Stimulated activated CD8-positive, alpha-beta memory T cell treated with anti-CD3 and anti-CD28 coated beads, Interleukin-15, amount 100 ng/mL, for 1 hour (primary cell): ENCODE measurements at places on chromosomes 1 and 21.

- no peak for DNase-seq
These were observed 45.1 kb downstream of the LUZP1 start for GRCh38 chr1:23123528-23123927.

DNA sequence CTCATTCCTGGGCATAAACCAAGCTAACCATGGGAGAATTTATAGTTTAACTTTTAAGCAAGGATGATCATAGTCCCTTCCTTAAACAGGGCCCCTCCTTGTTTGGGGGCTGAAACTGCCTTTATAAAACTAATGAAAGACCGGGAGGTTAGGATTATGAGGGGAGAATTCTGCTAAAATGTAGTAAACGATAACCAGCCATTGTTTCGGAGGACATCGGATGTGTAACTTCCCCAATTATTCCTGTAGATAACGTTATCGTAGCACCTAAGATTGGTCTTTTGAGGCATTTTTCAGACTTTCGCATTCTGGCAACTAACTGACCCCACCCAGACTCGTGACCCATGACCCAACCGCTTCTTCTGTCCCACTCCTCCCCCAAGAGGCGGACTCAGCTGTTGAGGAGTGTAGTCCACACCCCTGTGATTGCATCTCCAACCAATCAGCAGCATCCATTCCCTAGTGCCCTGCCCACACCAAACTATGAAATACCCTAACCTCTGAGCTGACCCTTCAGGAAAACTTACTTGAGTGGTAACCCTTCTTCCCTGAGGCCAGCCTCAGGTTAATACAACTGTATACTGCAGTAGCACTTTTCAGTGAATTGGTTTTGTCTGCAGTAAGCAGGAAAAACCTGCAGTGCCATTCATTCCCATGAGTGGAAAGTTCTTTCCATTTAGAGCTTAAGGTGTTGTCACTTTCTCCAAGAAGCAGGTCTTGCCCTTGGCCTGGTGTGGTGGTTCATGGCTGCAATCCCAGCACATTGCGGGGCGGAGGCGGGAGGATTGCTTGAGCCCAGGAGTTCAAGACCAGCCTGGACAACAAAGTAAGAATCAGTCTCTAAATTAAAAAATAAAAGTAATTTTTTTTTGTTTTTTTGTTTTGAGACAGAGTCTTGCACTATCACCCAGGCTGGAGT lies 823 bp upstream of the SYF2 start:
- no peak for DNase-seq

DNA sequence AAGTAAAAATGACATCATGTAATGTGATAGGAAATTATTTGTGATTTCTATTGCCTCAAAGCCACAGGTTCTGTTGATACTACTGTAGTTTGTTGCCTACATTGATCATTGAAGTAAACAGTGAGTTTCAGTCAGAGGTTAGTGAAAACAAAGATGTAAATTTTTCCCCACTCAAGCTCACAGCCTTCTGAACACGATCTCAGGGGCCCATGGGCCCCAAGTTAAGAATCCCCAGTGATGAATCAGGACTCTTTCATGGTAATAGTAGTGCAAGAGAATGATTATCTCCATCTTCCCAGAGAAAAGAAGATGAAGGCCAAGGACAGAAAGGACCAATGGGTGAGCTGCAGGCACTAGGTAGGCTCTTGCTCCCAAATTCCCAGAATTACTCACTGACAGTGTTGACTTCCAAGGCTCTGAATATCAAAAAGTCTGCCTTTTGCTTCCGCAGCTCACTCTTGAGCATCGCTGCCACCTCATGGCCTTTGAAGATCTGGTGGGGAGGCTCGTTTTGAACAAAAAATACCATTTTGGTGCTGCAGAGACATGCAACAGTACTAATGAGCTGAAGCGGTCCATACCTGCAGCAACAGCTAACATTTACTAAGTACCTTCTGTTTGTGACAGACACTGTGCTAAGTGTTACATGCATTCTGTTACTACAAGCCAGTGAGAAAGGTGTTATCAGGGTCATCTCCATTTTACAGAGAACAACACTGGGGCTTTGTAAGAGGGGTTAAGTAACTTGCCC lies 113.3 kb downstream of the KIAA0319L start:
- DNase-seq: no peak

- no peak for DNase-seq
These were observed 48.3 kb upstream of the TDRD10 start for GRCh38 chr1:154453574-154454352.

- DNase-seq: no peak
These were observed 138.3 kb downstream of the PGBD5 start for GRCh38 chr1:230287674-230288315.

- no peak for DNase-seq
These were observed 184.4 kb downstream of the SIPA1L2 start for GRCh38 chr1:232445361-232446106.

DNA sequence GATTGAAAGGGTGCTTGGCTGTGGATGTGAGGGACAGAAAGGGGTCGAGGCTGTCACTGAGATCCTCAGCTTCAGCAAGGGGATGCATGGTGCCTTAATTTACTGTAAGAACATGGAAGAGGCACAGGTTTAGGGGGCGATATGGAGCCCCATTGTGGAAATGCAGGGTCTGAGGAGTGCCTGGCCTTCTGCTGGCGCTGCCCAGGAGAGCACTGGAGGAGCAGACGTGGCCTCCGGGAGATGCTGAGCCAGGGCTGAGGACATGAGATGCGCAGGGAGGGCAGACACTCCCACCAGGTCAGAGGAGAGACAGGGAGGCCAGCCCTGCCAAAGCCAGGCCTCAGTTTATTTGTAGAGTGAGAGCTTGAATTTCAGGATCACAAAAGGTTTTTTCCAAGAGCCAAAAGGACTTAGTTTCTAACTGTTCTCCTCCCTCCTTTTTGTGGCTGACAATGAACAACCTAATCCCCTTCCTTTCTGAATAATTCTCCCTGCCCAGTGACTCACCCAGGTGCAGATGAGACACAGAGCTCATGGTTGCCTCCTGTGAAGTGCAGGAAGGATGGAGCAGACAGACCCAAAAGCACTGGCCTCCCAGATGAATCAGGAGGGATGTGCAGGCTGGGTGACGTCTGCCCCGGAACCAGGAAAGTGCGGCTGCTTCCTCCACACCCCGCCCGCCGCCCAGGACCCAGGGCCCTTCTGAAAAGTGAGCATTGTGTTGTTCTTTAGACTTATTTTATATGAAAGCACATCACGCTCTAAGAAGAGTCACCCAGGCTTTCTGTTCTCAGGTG lies 73.0 kb upstream of the TMPRSS2 start:
- no peak for DNase-seq

GRCh38 chr1:116948642-116949041 lies 38.9 kb downstream of the PTGFRN start:
- DNase-seq: no peak

- DNase-seq: no peak
These were observed 22.7 kb upstream of the SFT2D2 start for GRCh38 chr1:168202941-168203654.

DNA sequence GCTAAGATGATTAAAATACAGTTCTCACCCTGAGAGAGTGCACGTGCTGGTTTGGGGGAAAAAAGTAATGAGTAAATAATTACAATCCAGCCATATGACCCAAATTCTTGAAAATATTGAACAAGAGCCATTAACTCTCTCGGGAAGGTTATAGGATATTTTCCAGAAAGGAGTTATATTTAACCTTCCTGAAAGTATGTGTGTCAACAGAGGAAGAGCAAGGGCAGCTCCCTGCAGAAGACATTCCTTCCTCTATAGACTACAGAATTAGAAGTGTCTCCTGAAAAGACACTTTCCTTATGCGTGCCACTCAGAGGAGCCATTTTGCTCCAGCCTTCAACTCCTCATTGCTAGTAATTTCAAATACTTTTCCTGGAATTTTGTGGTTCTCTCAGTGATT lies 648.7 kb downstream of the USP25 start:
- no peak for DNase-seq

- no peak for DNase-seq
These were observed 272.1 kb upstream of the C1orf87 start for GRCh38 chr1:60345621-60346020.

- no peak for DNase-seq
These were observed 23.0 kb downstream of the IVNS1ABP start for GRCh38 chr1:185293967-185294542.

GRCh38 chr21:28151758-28152157 lies 840.9 kb downstream of the LTN1 start:
- DNase-seq: no peak

GRCh38 chr1:33133478-33134105 lies 48.3 kb downstream of the TRIM62 start:
- DNase-seq: no peak

GRCh38 chr1:233379869-233380438 lies 52.4 kb downstream of the MAP3K21 start:
- DNase-seq: no peak

- no peak for DNase-seq
These were observed 140.3 kb downstream of the FOXD2 start for GRCh38 chr1:47578026-47578720.

GRCh38 chr1:9782116-9782751 lies 41.5 kb downstream of the CLSTN1 start:
- DNase-seq: no peak

DNA sequence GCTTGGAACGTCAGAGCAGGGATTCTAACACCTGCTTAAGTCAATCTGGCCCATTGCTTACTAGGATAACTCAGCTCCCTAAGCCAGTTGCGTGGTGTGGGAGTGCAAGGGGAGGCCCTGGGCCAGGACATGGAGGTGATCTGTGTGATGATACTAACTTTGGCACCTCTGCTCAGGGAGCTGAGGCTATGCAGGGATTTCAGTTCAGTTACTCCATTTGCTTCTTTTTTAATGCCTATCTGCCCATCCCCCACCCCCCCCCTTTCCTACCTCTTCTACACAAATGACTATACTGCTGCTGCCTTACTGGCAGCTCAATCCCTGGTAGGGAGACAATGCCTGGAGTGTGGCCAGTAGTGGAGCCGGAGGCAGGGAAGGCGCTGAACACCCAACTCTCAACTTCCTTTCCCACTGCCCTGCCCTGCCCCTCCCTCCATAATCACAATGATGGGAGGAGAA lies 19.5 kb downstream of the INKA2 start:
- no peak for DNase-seq

DNA sequence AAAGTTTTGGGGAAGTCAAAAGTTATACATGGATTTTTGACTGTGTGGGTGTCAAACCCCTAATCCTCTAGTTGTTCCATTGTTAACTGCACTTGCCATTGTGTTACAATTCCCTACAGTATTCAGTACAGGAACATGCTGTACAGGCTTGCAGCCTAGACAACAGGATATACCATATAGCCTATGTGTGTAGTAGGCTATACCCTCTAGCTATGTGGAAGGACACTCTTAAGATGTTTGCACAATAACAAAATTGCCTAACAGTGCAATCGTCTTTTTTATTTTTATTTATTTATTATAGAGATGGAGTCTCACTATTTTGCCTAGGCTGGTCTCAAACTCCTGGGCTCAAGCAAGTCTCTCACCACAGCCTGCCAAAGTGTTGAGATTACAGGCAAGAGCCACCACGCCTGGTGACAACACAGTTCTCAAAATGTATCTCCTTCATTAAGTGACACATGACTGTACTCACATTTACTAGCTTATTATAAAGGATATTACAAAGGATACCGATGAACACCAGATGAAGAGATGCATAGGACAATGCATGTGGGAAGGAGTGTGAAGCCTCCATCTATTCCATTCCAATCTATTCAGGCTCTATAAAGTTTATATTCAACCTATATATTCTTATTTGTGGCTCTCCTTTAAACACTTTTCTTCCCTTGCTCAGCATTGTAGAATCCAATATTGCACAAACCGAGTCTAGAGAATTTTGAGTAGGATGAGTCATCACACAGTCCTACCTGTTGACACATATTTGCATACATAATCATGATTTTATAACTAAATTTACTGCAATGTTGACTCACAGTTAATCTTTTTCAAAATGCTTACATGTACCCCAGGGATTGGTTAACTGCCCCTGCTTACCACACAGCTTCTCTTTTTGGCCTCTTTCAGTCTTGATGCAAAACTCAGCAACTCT lies 28.4 kb upstream of the CEP350 start:
- DNase-seq: no peak

- DNase-seq: no peak
These were observed 77.7 kb upstream of the TMEM51 start for GRCh38 chr1:15075817-15076216.

DNA sequence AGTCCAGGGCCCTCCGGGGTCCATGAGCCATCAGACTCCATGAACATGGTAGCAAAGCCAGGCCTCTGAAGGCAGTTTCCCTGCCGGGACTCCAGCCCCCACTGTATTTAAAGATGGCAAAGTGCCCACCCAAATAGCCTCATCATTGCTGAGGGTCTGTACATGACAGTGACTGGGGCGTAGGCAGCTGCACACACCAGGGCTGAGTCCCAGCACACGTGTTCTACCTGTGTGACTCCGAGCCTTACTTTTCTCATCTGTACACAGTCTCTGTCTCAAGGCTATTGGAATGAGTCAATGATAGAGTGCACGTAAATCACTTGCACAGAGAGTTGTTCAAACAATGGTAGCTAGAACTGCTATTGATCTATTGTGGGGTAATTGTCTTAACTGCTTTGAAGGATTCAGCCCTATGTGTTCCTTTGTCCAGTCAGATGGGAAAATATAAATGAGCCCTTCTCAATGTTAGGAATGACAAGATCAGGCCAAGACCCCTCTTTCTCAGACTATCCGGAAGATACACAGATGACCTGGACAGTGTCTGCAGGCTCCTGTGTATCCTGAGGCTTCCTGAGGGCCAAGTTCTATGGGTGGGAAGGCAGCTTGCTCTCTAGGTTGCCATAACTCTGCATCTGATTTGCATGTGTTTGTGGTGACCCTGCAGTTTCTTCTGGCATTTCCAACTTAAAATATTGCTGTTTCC lies 48.9 kb downstream of the RASSF5 start:
- DNase-seq: no peak

DNA sequence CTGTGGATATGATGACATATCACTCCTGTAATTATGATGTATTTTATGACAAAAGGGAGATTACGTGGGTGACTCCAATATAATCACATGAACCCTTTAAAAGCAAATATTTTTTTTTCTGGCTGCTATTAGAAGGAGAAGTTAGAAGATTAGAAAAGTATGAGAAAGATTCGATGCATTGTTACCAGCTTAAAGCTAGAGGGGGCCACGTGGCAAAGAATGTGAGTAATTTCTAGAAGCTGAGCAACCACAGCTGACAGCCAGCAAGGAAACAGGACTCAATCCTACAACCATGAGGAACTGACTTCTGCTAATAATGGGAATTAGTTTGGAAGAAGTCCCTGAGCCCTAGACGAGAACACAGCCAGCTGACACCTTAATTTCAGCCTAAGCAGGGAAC lies 56.3 kb upstream of the C1orf87 start:
- no peak for DNase-seq
